Activated CD4-positive, alpha-beta T cell treated with anti-CD3 and anti-CD28 coated beads, Interleukin-2, amount 50 U/mL, for 16 hours (primary cell): ENCODE measurements at places on chromosomes 4 and X.

GRCh38 chr4:68218044-68218443 is 27.4 kb downstream of the TMPRSS11B start:
- no peak for DNase-seq

DNA sequence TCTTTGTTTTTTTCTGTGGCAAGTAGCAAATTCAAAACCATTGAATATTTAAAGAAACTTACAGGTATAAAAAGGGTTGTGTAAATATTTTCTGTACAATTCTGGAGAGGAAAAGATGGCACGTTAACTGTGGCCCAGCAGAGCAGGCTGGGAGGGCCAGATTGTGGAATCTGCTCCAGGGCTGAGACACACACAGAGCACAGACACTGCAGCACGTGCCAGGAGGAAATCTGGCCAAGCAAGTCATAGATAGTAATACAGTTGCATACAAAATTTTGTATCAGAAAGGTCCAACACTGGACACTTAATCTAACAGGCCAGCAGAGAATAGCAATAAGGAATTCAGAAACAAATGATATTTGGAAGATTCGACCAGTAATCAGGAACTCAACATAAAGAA is 763.7 kb downstream of the PDHA2 start:
- no peak for DNase-seq

GRCh38 chr4:186666750-186667149 is 56.9 kb downstream of the FAT1 start:
- no peak for DNase-seq

DNA sequence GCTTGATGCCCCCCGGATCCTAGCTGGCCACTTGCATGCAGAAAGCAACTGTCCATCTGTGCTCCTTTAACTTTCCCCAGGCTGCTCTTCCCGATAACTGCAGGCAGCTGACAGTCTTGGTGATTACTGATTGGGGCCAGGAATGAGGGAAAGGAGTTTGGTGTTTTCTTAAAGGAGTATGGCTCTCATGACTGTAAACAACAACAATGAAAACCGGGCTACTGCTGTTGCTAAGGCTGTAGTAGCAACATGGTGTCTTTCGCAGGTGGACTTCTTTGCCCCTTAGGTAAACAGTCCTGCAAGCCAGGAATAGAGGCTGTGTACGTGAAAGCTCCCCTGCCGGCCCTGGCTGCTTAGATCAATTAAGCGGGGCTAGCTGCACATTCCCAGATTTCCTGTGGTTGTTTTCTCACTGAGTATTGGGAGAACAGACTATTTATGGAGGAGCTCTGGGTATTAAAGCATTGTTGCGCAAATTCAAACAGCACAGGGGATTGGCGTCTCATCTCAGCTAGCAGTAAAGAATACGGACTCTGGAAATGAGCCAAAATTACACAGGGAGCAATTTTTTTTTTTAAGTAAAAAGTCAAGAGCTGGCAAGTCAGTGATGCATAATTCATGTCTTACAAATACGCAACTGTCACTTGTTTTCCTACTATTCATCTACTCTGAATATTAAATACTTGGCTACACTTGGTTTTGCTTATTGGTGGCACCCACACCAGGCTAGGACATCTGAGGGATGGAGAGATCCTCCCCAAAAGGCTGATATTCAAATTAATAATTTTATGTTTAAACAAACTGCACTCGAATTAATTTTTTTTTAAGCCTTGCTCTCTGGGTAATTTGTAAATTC is 61.6 kb upstream of the NAP1L5 start:
- DNase-seq, result no peak

- DNase-seq, result no peak
Observed at GRCh38 chrX:108442901-108443464, 3.3 kb downstream of the COL4A5 start.

DNA sequence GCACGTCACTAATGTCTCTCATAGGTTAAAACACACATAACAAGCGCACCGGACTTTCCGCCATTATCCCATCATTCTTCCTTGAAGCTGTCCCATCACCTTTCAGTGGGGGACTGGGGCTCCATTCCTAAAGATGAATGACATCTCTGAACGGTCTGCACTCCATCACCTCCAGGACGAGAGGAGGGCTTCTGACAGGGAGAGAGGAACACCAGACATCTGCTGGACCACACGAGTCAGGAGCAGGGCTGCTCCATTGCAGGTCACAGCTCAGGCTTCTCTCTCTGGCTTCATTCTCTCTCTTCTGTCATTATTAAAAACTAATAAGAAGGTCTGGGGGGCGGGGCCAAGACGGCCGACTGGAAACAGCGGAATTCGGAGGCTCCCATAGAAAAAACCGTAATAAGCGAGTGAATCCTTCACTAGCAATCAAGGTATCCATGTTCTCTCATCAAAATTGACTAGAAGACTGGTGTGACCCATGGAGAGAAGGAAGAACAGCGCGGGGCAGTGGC is 289.8 kb downstream of the LDB2 start:
- no peak for DNase-seq

DNA sequence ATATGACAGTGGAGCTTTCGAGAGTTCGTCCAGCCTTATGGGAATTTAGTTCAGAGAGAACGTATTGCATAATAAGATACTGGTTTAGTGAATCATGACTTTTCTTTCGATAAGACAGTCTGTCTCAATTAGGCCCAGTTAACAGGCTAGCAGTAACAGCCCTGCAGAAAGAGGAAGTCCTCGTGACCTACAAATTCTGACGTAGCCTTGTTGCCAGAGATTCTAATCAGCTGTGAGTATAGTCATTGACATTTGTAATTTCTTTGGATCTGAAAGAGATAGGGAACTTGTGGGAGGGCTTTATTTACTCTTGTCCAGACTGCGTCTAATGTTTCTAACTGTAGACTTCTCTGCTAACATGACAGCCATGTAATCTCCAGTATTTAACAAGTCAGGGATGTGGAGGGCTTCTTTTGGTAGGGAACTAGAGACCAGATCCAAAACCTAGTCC is 15.8 kb downstream of the ART3 start:
- peak; percentile 33 for DNase-seq

DNA sequence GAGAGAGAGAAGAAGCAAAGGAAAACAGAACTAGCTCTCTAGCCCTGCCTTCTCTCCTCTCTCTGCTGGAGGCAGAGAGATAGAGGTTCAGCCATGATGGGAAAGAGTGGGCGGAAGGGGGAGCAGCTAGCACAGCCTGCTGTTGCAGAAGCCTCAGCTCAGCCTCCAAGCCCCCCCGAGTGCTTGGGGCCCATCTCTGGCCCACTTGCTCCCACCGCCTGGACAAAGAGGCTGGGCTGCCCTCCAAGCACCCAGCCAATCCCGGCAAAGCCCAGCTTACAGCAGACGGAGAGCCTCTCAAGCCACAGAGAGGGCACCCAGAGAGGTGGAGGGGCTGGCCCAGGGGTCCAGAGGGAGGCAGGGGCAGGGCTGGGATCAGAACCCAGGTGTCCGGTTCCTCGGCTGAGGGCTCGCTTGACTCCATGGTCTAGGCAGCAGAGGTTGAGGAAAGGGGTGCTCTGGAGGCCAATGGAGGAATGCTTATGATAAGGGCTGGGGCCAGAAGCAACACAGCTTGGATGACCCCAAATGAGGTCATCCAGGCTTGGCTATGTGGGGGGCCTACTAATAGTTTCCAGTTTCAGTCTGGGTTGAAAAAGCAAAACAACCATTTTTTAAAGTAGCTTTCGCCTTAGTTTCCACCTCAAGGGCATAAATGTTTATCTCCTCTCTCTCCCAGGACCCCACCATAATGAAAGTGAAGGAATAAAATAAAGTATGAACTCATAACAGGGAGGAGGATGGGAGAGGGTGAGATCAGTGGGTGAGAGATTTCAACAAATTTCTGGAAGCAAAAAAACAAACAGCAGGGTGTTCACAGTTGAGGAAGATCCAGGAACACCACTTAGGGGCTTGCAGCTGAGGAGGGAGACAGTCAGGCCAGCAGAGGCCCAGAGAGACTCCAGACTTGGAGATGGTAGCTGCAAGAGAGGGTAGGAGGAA is 24.9 kb upstream of the IQSEC2 start:
- no peak for DNase-seq

- DNase-seq, result no peak
Observed at GRCh38 chrX:100973411-100973810, 3.9 kb downstream of the ARL13A start.

DNA sequence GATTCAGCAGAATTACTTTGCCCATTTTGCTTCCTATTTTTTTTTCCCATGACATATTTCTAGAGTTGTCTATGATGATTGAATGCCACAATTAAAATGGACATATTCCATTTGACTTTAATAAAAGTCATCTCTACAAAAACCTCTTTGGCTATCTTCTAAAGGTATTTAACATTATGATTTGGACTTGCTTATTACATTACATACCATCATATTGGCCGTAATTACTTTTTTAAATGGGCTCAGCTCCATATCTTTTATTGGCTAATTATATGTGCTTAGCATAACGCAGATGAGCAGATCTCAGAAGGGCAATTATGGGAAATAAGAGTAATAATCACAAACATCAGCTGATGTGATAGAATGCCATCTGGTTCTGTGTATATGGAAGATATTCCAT is 4.5 kb upstream of the LNX1 start:
- no peak for DNase-seq
